ENCODE measurements at places on chromosomes 6 and 20. TPM values are rescaled to one million over a fixed set of nuclear protein-coding genes. Genes with fewer than 3 reads are reported as not detected.
A peak's percentile ranks its signal among the peaks of the same experiment; 100 is the strongest.

DNA sequence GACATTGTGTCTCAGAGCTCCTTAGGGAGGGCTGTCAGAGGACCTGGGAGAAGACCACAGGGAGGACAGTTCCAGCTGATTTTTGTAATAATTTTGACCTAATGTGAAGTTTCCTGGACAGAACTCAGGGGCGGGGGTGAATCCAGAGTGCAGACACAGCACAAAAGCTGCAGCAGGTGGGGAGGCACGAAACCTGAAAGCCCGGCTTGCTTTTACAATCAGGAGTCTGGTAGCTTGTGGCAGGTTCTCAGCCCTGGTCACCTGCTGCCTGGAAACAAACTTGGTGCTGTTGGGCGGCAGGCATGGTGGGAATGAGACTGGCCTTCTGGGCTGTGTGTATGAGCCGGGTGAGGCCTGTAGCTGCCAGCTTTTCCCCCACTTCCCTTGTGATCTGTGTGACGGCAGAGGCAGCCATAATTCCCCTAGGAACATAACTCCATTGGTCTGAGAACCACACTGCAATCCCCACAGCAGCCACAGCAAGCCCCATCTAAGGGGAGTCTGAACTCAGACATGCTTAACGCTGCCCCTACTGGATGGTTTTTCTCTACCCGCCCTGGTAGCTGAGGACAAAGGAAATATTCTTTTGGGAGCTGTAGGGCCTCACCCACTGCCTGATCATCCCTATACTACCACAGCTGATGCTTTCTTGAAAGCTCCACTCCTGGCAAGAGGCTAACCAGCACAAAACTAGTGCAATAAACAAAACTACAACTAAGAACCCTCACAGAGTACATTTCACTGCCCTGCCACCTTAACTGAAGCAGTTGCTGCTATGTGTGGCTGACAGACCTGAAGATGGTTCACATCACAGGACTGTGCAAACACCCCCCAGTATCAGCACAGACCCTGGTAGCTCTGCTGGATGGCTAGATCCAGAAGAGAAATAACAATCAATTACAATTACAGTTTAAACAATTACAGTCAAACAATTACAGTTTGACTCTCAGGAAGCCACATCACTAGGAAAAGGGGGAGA is 1055.1 kb upstream of the GJE1 start:
- H3K27ac ChIP-seq: no peak overlapping the region
- no peak overlapping the region for H3K4me3 ChIP-seq
- H3K27me3 ChIP-seq: no peaks in the 10 kb centered on the region
- H3K36me3 ChIP-seq: no peaks in the 10 kb centered on the region
- H3K4me1 ChIP-seq: no peaks in the 10 kb centered on the region
- no peak for DNase-seq

DNA sequence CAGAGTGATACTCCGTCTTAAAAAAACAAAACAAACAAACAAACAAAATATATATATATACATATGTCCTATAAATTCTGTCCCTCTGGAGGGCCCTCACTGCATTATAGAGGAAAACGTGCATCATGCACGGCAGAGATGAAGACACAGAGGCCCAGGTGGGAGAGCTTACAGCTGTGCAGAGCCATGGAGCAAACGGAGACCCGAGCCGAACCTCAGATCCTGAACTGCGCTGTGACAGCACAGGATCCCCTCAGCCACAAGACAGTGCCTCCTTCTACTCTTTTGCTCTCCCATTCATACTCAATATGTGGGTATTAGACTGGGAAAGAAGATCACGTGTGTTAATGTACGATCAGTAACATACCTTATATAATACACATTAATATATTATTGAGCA is 81.6 kb downstream of the ZNF217 start:
- H3K4me3 ChIP-seq: no peak overlapping the region
- no peak for DNase-seq
- H3K36me3 ChIP-seq: no peaks in the 10 kb centered on the region
- no peaks in the 10 kb centered on the region for H3K27me3 ChIP-seq
- no peaks in the 10 kb centered on the region for H3K4me1 ChIP-seq

The NKX2-2 gene
- total RNA-seq: not detected

The GJA10 gene
- total RNA-seq: not detected

DNA sequence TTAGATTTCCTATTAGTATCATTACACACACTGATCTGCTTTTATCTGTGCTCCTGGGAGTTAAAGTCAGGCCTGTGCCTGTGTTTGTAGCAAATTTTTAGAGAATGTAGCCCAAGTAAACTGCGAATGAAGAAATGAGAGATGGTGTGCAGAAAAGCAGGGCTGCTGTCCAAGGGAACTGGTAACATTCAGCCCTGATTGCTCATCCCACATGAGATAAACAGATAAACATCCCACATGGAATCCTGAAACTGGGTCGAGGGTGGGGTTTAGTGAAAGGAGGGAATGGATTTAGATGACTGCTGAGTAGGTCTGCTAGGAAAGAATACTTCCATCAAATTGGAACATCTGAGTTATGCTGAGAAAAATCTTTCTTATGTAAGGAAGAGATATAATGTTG is 69.1 kb downstream of the GRIK2 start:
- no peaks in the 10 kb centered on the region for H3K4me1 ChIP-seq
- no peak overlapping the region for H3K4me3 ChIP-seq
- no peak for DNase-seq

- H3K4me3 ChIP-seq: no peak overlapping the region
- H3K27ac ChIP-seq: no peak overlapping the region
- peak; percentile 78 for DNase-seq
- H3K27me3 ChIP-seq: no peaks in the 10 kb centered on the region
These were observed 13.0 kb downstream of the FGD2 start for GRCh38 chr6:37018198-37019064.

The TSBP1 gene
- total RNA-seq: not detected

GRCh38 chr6:161308075-161308655 is 34.3 kb upstream of the AGPAT4 start:
- no peak for DNase-seq
- H3K36me3 ChIP-seq: no peaks in the 10 kb centered on the region
- H3K27ac ChIP-seq: no peak overlapping the region

DNA sequence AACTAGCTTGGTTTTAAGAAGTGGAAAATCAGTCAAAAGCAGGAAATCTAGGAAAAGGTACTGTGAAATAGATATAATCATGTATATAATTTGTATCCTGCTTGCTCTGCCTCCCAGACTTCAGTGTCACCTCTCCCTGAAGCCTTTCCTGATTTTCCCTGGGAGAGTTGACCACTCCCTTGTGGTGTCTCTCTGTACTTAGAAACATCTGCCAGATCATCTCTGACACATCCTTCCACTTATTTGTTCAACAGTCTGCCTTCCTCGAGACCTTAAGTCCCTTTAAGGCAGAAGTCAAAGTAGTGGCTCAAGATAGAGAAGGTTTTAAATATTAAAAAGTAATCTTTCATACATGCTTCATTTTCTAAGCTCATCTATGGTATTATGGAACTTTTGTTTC is 236.5 kb downstream of the CDKAL1 start:
- no peak overlapping the region for H3K4me3 ChIP-seq
- H3K4me1 ChIP-seq: no peaks in the 10 kb centered on the region
- no peaks in the 10 kb centered on the region for H3K27me3 ChIP-seq
- DNase-seq: no peak
- H3K27ac ChIP-seq: no peak overlapping the region

DNA sequence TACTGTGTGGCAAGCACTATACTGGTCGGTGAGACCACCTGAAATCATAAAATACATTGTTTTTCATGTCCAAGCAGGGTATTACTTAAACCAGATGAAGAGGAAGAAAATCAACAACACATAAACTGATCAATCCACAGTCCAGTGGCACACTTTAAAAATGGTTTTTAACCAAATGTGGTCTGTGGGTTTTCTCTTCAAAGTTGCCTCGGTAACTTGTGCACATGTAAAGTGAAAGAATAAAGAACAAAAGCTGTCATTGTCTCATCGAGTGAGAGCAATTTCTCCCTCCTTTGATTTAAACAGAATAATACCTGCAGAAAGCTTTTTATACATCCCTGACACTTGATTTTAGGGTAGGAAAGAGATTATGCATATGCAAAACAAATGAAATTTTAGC is 3.7 kb downstream of the FLRT3 start:
- DNase-seq: no peak
- no peaks in the 10 kb centered on the region for H3K36me3 ChIP-seq
- H3K27ac ChIP-seq: no peak overlapping the region
- H3K4me1 ChIP-seq: no peaks in the 10 kb centered on the region

DNA sequence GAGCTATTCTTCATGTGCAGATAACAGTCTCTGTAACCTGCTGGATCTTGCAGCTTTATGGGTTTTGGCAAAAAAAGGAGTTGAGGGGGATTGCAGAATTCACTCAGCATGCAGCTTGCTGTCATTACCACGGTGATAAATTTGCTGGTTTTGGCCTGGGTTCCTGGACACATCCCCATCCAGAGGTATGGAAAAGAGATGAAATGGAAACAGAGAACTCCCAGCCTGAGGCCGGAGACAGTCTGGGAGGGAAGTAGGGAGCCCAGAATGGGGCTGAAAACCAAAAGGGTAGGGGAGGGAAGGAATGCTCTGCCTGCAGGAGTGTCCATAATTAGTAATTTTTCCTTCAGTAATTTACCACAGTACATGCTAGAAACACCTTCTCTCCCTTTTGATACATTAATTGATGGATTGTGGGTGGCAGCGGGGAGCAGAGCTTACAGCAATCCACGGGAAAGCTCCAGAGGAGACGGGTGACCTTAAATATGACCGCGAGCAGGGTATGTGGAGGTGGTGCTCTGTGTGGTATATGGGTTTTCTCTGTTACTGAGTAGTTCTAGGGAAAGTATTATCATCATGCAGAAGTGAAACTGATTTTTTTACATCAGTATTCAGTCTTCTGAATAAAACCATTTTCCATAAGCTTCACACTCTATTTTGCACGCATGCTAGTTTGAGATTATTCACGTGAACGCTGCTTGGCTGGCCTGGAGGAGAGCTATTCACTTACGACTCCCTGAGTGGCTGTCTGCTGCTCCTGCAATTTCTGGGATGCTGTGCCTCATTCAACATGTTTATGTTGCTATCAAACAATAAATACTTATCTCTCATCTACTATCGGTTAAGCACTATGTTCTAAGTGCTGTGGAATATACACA is 66.3 kb upstream of the KCNK16 start:
- H3K36me3 ChIP-seq: no peaks in the 10 kb centered on the region
- H3K4me1 ChIP-seq: no peaks in the 10 kb centered on the region
- no peak overlapping the region for H3K4me3 ChIP-seq
- no peaks in the 10 kb centered on the region for H3K27me3 ChIP-seq
- DNase-seq: no peak

- H3K27me3 ChIP-seq: no peaks in the 10 kb centered on the region
- H3K4me1 ChIP-seq: peaks cover 7% of the 10 kb centered on the region
- no peak overlapping the region for H3K4me3 ChIP-seq
- no peak overlapping the region for H3K27ac ChIP-seq
- peak; percentile 64 for DNase-seq
These were observed 308.9 kb downstream of the ALDH8A1 start for GRCh38 chr6:134640975-134641429.

GRCh38 chr20:11447371-11448100 is 470.2 kb upstream of the BTBD3 start:
- H3K4me3 ChIP-seq: no peak overlapping the region
- DNase-seq: no peak
- H3K36me3 ChIP-seq: no peaks in the 10 kb centered on the region
- H3K4me1 ChIP-seq: no peaks in the 10 kb centered on the region
- no peak overlapping the region for H3K27ac ChIP-seq

The BHLHE23 gene
- total RNA-seq: not detected

DNA sequence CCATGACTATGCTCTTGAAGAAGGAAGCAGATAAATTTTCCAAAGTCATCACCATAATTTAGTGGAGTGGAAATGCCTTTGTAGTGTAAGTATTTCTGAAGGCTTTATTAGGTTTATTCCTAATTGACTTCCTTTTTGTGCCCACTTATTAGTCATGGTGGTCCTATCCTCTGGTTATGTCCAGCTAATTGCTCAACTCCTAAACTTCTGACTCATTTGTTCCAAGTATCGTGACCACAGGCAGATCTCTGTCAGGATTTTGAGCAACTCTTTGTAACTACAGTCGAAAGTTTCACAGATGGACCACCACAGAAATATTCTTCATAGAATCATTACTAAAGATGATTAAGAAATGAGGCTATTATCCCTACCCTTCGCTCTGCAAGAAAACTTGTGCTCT is 315.6 kb upstream of the PTCHD4 start:
- no peaks in the 10 kb centered on the region for H3K27me3 ChIP-seq
- H3K36me3 ChIP-seq: no peaks in the 10 kb centered on the region
- no peak overlapping the region for H3K27ac ChIP-seq
- DNase-seq: no peak
